ENCODE measurements at places on chromosomes 2 and 18.

DNA sequence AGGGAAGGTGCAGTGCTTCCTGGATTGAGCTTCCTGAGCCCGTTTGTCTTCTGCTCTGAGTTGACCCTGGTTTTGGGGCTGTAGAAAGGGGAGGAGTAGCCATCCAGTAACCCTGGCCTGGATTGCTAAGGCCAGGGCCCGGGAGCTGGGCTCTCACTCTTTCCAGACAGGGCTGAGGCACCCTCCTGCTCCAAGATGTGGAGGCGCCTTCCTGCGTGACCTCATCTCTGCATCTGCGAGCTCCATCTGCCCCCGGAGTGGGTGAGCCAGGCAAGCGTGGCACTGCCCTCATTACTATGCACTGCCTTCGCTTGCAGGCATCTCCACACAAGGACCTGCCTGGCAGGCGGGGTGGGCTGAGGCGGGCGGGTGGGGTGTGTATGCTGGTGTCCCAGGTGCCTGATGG lies 58.0 kb downstream of the RAB31 start:
- no peak for DNase-seq

DNA sequence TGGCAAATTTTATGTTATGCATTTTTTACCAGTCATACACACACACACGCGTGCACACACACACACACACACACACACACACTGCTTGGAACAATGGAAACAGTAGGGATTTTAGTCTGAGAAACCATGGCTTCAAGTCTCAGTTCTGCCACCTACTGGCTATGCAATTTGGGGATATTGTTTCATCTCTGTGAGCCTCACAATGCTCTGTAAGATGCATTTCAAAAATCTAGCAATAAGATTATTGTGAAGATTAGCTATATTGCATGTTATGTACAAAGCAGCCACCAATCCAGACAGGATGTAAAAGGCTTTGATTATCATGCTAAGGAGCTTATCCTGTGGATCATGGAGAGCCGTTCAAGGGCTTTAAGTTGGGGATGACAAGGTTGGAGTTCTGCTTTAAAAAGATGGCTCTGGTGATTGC lies 401.4 kb downstream of the NBAS start:
- peak; percentile 24 for DNase-seq

- no peak for DNase-seq
Measured at GRCh38 chr2:201093573-201093972, 21.8 kb downstream of the NDUFB3 start.

GRCh38 chr2:169828141-169828811 lies 1.0 kb downstream of the UBR3 start:
- no peak for DNase-seq

- no peak for DNase-seq
Measured at GRCh38 chr2:177579486-177580036, 187.0 kb downstream of the AGPS start.

- DNase-seq: no peak
Measured at GRCh38 chr2:47488870-47489584, 86.1 kb downstream of the MSH2 start.

- DNase-seq: peak; percentile 80
Measured at GRCh38 chr18:5868218-5868854, 27.0 kb downstream of the TMEM200C start.
